Activated T-cell treated with anti-CD3 and anti-CD28 coated beads, Interleukin-2, amount 50 U/mL, for 24 hours (primary cell): ENCODE measurements at places on chromosomes 12 and 14.

- H3K27ac ChIP-seq, result no peak overlapping the region
- no peak overlapping the region for H3K4me3 ChIP-seq
- peaks cover 26% of the 10 kb centered on the region for H3K27me3 ChIP-seq
- H3K36me3 ChIP-seq, result no peaks in the 10 kb centered on the region
- H3K4me1 ChIP-seq, result peaks cover 27% of the 10 kb centered on the region
Observed at GRCh38 chr14:105476097-105476830, 1.6 kb downstream of the CRIP2 start.

DNA sequence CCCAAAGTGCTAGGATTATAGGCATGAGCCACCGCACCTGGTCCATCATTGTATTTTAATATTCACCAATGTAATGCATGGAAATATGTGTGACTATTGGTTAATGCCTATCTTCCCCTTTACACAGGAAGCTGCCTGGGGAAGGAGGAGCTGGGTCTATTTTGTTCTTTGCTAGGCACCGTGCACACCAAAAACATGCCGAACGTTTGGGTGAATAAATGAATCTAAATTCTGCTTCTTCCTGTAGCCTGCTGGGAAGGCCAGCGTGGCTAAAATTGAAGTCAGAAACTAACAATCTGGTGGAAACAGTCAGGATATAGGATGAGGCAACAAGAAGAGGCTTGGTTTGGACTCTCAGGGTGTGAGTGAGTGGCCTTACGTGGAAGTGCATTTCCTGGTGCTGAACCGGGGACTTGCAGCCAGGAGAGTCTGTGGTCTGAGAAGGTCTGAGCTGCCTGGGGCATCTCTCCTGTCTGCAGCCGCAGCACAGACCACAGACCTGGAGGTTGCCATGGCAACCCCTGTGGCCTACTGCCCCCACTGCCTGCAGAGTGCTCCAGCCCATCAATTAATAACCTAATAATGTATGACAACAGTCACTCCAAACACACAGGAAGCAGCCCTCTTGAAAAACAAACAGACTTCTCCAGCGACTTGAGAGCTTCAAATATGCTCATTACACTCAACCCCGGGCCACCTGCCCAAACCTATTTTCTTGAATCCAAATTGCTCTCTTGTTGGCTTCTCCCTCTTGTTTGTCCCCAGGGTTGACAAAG lies 5.5 kb upstream of the GPR68 start:
- H3K27me3 ChIP-seq, result no peaks in the 10 kb centered on the region
- peaks cover 16% of the 10 kb centered on the region for H3K36me3 ChIP-seq
- DNase-seq, result no peak
- H3K27ac ChIP-seq, result peak overlapping the region; percentile 88
- peak overlapping the region; percentile 27 for H3K4me3 ChIP-seq
- peaks cover 86% of the 10 kb centered on the region for H3K4me1 ChIP-seq

GRCh38 chr12:75606956-75607355 lies 95.5 kb upstream of the KRR1 start:
- no peak for DNase-seq
- H3K4me3 ChIP-seq, result no peak overlapping the region
- H3K27ac ChIP-seq, result no peak overlapping the region
- no peaks in the 10 kb centered on the region for H3K36me3 ChIP-seq

- DNase-seq, result no peak
- no peak within 1 kb of the TSS for H3K27ac ChIP-seq
- H3K27me3 ChIP-seq, result peaks cover 80% of the 10 kb centered on the region
Observed at GRCh38 chr12:21940549-21941505, at the start of gene ABCC9. Gene ABCC9, minus strand, starts transcription at chr12:21941426. Its CDS starts 4,752 bp downstream, at chr12:21936674.

- peaks cover 29% of the 10 kb centered on the region for H3K4me1 ChIP-seq
- no peaks in the 10 kb centered on the region for H3K36me3 ChIP-seq
- H3K4me3 ChIP-seq, result no peak overlapping the region
- no peak overlapping the region for H3K27ac ChIP-seq
- H3K27me3 ChIP-seq, result no peaks in the 10 kb centered on the region
- DNase-seq, result peak; percentile 0
Observed at GRCh38 chr14:98924046-98924445, 348.0 kb downstream of the BCL11B start.
